Activated CD8-positive, alpha-beta memory T cell treated with anti-CD3 and anti-CD28 coated beads for 24 hours (primary cell): ENCODE measurements at places on chromosomes 7 and 10.

DNA sequence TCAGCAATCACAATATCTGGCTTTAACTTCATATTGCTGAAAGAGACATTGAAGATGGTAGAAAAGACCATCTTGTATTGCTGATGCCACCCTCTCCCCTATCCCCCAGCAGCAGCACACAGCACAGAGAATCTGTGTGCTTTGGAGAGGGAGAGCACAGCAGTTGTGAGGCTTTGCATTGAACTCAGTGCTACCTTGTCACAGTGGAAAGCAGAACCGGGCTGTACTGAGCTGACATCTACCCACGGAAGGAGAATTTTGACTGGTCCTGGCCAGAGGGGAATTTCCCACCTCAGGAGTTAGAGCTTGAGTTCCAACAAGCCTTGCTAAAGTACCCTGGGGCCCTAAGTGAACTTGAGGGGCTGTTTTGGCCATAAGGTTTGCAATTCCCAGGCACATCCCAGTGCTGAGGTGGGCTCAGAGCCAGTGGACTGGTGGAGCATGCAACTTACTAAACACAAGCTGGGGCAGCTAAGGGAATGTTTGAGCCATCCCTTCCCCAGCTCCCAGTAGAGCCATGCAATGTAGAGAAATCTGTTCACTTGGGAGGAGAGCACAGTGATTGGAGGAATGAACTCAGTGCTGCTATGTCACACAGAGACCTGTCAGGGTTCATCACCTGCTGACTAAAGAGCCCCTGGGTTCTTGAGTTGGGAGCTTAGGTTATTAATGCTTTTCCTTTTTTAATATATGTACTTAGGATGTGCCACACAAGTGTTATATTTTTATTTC lies 62.1 kb downstream of the OR13A1 start:
- DNase-seq: no peak

DNA sequence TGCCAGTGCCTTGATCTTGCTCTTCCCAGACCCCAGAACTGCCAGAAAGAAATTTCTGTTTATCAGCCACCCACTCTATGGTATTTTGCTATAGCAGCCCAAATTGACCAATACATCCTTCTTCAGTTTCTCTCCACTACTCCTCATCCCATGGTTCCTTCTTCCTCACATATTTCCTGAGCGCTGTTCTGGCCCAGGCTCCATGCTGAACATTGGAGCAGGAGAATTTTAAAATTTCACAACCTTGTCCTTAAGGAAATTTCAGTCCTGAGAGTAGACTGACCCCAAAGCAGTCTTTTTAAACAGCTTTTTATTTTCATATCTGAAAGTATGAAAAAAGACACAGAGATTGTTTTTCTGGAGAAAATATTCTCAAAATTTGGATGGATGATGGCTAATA lies 297.1 kb downstream of the RNLS start:
- no peak for DNase-seq

DNA sequence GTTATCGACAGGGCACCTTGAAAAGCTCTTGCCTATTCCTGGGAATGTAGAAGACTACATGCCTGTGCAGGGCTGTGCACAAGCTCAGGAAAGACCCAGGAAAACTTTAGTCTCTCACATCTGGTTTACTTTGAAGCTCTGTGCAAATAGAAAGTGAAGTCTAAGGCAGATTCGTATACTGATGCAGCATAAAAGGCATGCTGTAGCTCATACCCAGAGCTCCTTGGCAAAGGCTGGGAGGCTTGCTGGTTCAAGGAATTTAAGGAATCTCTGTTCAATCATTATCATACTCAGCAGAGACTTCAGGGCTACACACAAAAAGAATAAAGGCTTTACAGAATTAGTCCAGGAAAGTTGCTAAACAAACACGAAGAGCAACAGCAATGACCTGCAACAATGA lies 192.0 kb downstream of the OTUD1 start:
- no peak for DNase-seq

GRCh38 chr10:121607310-121608055 lies 9.2 kb upstream of the FGFR2 start:
- no peak for DNase-seq

GRCh38 chr10:64537928-64538327 lies 1016.7 kb downstream of the REEP3 start:
- DNase-seq: no peak

- DNase-seq: no peak
These were observed 40.1 kb upstream of the SLC29A3 start for GRCh38 chr10:71278691-71279588.

GRCh38 chr7:88317422-88317821 lies 10.7 kb upstream of the STEAP4 start:
- DNase-seq: no peak

- DNase-seq: no peak
These were observed 680 bp downstream of the C7orf57 start for GRCh38 chr7:48035967-48036478.

DNA sequence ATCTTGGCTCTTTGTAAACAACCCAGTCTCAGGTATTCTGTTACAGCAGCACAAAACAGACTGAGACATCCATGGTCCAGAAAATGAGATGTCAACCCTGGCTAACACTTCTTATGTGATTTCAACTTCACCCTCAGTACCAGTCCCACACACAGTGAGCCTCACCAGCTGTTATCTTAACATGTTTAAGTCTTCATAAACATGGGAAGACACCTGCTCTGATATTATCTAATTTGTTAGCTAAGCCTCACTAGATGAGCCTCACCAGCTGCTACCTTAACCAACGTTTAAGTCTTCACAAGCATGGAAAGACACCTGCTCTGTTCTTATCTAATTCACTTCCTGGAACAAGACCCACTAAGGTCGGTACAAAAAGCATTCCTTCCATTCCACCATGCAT lies 130.8 kb downstream of the CALN1 start:
- no peak for DNase-seq

DNA sequence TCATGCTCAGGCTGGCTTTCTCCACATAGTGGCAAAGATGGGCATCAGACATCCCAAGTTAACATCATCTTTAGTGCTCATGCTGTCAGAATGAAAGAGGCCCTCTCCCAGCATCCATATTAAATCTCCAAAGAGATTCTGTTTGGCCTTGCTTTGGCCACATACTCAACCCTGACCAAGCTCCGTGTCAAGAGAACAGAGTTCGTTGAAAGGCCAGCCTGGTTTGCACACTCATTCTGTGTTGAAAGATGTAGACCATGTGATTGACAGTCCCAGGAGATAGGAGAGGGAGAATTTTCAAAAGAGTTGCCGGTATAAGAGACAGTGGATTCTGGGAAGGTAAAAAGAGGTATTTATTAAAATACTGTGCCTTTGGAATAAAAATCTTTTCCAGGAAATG lies 19.7 kb downstream of the MET start:
- DNase-seq: no peak
